ENCODE measurements at places on chromosomes 7 and 10. TPM values are rescaled to one million over a fixed set of nuclear protein-coding genes. Genes with fewer than 3 reads are reported as not detected.

GRCh38 chr7:22997871-22998518 lies 15.9 kb downstream of the HYCC1 start:
- H3K27me3 ChIP-seq = no peaks in the 10 kb centered on the region
- H3K36me3 ChIP-seq = no peaks in the 10 kb centered on the region
- H3K27ac ChIP-seq = peak overlapping the region; percentile 20
- H3K4me1 ChIP-seq = peaks cover 24% of the 10 kb centered on the region

LEP gene
- total RNA-seq = not detected

DNA sequence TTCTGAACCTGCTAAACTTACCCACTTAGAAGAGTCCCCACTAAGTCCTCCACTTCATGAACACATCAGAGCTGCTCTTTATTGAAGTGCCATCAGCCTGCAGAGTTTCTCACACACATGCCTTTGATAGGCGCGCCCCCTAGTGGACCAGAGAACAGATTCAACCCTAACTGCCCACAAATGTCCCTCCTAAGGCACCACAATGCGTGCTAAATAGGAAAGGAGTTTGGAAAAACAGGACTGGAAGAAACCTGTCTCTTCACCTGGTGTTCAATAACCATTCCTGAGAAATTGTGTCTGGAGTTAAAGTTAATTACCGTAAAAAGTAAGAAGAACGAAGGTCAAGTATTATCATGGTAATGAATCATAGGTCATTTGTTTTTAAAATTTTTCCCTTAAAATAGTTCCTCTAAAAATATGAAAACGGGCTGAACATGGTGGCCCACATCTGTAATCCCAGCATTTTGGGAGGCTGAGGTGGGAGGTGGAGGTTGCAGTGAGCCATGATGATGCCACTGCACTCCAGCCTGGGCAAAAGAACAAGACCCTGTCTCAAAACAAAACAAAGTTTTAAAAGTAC lies 249.7 kb downstream of the ELMO1 start:
- no peak overlapping the region for H3K27ac ChIP-seq
- H3K4me3 ChIP-seq = no peak overlapping the region
- H3K27me3 ChIP-seq = no peaks in the 10 kb centered on the region
- no peaks in the 10 kb centered on the region for H3K36me3 ChIP-seq
- peaks cover 6% of the 10 kb centered on the region for H3K4me1 ChIP-seq

CALHM1 gene
- total RNA-seq = not detected

- H3K27me3 ChIP-seq = no peaks in the 10 kb centered on the region
- DNase-seq = no peak
- no peaks in the 10 kb centered on the region for H3K36me3 ChIP-seq
- no peaks in the 10 kb centered on the region for H3K4me1 ChIP-seq
Measured at GRCh38 chr7:2299870-2300512, 14.2 kb downstream of the SNX8 start.

DNA sequence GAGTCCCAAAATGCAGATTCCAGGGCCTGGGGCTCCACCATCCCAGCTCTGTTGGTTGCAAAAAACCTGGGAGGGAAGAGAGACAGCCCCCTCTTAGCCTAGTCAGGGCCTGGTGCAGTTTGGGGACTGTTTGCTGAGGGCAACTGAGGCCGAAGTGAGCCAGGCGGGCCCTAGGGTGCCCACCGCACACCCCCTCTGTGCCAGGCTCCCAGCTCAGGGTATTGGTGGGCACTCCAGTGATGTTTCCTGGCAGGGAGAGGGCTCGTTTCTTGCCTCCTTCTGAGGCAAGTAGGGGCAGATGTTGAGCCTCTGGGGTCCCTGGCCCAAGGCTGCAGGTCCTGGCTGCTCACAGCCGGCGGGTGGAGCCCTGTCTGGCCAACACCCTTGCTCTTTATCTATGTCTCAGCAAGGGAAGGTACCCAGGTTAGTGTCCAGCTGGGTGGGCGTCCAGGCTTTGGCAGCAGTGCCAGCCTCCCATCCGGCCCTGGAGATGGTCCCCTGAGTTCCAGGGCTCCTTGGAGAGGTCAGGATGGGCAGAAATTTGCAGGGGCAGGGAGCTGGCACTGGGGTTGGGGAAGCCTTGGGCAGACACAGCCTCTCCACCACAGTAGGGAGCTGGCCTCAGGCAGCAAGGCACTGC lies 37.8 kb downstream of the KCTD7 start:
- H3K36me3 ChIP-seq = peaks cover 14% of the 10 kb centered on the region
- no peaks in the 10 kb centered on the region for H3K4me1 ChIP-seq
- H3K4me3 ChIP-seq = no peak overlapping the region
- H3K27me3 ChIP-seq = no peaks in the 10 kb centered on the region
- H3K27ac ChIP-seq = no peak overlapping the region

- H3K27ac ChIP-seq = no peak overlapping the region
- H3K4me3 ChIP-seq = no peak overlapping the region
- H3K27me3 ChIP-seq = no peaks in the 10 kb centered on the region
- H3K4me1 ChIP-seq = peaks cover 9% of the 10 kb centered on the region
Measured at GRCh38 chr10:113020838-113021237, 70.8 kb downstream of the TCF7L2 start.

SFTPA1 gene
- total RNA-seq = not detected

CRTAC1 gene
- total RNA-seq = not detected

DNA sequence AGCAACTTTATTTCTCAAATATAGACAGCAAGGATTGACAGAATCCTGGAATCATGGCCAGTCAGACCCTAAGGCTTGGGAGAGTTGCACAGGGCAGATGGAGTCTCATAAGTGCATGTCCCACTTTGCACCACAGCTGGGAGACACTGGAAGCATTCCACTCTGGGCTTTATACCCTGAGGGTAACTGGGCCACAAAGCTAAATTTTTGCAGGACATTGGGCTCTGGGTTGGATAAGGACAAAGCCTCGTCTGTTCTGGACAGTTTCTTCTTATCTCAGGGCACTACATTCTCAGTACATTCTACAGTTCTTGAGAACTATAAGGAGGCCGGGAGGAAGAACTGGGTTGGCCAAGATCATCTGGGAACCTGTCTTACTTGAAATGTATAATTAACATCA lies 158.3 kb upstream of the IGFBP3 start:
- H3K4me1 ChIP-seq = peaks cover 12% of the 10 kb centered on the region
- no peaks in the 10 kb centered on the region for H3K36me3 ChIP-seq
- H3K27ac ChIP-seq = no peak overlapping the region
- DNase-seq = no peak

- no peak overlapping the region for H3K4me3 ChIP-seq
- H3K27ac ChIP-seq = no peak overlapping the region
- H3K4me1 ChIP-seq = no peaks in the 10 kb centered on the region
- DNase-seq = no peak
- no peaks in the 10 kb centered on the region for H3K36me3 ChIP-seq
Measured at GRCh38 chr7:85924062-85924461, 719.6 kb upstream of the GRM3 start.

GRCh38 chr7:116592445-116592844 lies 67.6 kb downstream of the CAV1 start:
- H3K27me3 ChIP-seq = peaks cover 10% of the 10 kb centered on the region
- no peak overlapping the region for H3K4me3 ChIP-seq
- H3K27ac ChIP-seq = no peak overlapping the region
- H3K4me1 ChIP-seq = peaks cover 16% of the 10 kb centered on the region

- H3K4me1 ChIP-seq = peaks cover 6% of the 10 kb centered on the region
- peaks cover 56% of the 10 kb centered on the region for H3K36me3 ChIP-seq
- H3K27ac ChIP-seq = peak overlapping the region; percentile 12
- H3K4me3 ChIP-seq = no peak overlapping the region
- no peak for DNase-seq
Measured at GRCh38 chr10:124975977-124976514, 34.1 kb downstream of the ZRANB1 start.

MALRD1 gene
- total RNA-seq = not detected

PNLIPRP2 gene
- not detected for total RNA-seq

GRCh38 chr10:5461203-5461588 lies 38.2 kb downstream of the CALML5 start:
- H3K36me3 ChIP-seq = peaks cover 59% of the 10 kb centered on the region
- H3K27me3 ChIP-seq = no peaks in the 10 kb centered on the region
- H3K27ac ChIP-seq = no peak overlapping the region
- no peak for DNase-seq
- H3K4me3 ChIP-seq = no peak overlapping the region

DNA sequence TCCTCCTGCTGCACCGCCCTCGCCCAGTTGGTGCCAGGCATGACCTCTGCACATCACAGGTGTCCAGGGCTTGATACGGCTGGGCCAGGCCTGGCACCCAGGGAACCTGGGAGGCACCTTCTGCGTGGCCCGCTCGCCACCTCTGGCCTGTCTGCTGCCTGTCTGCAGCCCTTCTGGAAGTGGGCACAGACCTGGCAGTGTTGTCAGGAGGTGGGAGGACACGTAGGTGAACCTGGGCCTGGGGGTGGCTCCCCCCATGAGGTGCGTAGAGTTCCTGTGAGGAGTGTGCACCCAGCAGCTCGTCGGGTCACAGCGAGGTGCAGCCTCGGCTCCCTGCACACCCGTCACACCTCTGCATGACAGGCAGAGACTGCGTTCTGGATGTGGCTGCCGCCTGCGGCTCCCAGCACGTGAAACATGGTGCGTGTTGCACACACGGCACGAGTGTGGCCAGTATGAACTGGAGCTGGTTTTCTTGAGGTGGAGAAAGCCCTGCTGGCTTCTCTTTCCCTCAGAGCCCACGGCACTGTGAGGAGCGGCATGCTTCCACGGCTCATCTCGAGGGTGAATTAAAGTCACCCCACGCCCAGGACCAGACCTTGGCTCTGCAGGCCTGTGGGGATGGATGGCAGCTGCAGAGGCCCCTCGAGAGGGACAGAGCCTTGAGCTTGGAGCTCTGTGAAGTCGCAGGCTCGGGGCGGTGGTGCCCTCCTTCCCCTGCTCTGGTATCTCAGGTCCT lies 24.8 kb downstream of the INPP5A start:
- no peak overlapping the region for H3K27ac ChIP-seq
- H3K4me3 ChIP-seq = no peak overlapping the region
- H3K36me3 ChIP-seq = peaks cover 9% of the 10 kb centered on the region
- H3K4me1 ChIP-seq = peaks cover 13% of the 10 kb centered on the region

TRIM50 gene
- total RNA-seq = not detected

GPR85 gene
- total RNA-seq = 0.61 TPM

GRCh38 chr10:124012991-124013390 lies 80.4 kb downstream of the CHST15 start:
- H3K27me3 ChIP-seq = no peaks in the 10 kb centered on the region
- peaks cover 52% of the 10 kb centered on the region for H3K36me3 ChIP-seq
- H3K27ac ChIP-seq = no peak overlapping the region
- no peak for DNase-seq
- H3K4me1 ChIP-seq = no peaks in the 10 kb centered on the region

DNA sequence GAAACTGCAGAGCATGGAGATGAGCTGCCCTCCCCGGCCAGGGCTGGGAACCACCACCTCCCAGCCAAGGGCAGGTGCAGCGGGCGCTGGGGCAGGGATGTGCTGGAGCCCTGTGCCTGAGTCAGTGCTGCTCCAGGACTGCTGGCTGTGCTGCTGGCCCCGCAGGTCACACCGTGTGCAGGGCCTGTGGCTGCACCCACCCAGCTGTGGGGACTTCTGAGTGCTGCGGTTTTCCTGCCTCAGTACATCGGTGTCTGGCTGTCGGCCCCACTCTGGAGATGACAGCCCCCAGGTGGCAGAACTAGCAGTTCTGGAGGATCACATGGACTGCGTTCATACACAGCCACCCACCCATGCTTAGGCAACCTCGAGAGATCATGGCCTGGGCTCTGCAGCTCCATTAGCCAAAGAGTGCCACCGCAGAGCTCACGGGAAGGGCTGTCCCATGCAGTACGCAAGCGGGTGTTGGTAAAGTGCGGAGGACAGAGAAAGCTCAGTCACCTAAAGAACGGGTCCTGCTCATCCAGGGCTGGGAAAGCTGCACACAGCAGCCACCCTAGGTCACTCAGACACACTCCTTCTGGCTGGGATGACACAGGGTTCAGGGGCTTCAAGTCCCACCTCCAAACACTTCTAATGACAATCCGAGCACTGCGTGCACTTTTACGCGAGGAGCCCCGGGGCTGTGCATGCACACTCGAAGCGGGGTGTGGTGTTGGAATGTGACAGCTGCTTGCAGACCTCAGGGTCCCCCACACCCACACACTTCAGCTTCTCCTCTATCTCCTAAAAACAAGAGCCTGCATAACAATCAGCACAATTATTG lies 198.1 kb upstream of the PPP2R2D start:
- no peak overlapping the region for H3K27ac ChIP-seq
- H3K27me3 ChIP-seq = no peaks in the 10 kb centered on the region
- no peaks in the 10 kb centered on the region for H3K4me1 ChIP-seq
- H3K36me3 ChIP-seq = peaks cover 7% of the 10 kb centered on the region

ITGA8 gene
- total RNA-seq = not detected

- no peak overlapping the region for H3K27ac ChIP-seq
- H3K27me3 ChIP-seq = no peaks in the 10 kb centered on the region
- DNase-seq = no peak
- H3K4me1 ChIP-seq = no peaks in the 10 kb centered on the region
- H3K36me3 ChIP-seq = no peaks in the 10 kb centered on the region
Measured at GRCh38 chr7:138768241-138768640, 29.6 kb upstream of the TMEM213 start.

ENTPD1 gene
- not detected for total RNA-seq

GRCh38 chr10:119942973-119943372 lies 50.4 kb downstream of the SEC23IP start:
- no peaks in the 10 kb centered on the region for H3K4me1 ChIP-seq
- no peak overlapping the region for H3K27ac ChIP-seq
- DNase-seq = no peak
- peaks cover 70% of the 10 kb centered on the region for H3K36me3 ChIP-seq
- H3K27me3 ChIP-seq = no peaks in the 10 kb centered on the region

DNA sequence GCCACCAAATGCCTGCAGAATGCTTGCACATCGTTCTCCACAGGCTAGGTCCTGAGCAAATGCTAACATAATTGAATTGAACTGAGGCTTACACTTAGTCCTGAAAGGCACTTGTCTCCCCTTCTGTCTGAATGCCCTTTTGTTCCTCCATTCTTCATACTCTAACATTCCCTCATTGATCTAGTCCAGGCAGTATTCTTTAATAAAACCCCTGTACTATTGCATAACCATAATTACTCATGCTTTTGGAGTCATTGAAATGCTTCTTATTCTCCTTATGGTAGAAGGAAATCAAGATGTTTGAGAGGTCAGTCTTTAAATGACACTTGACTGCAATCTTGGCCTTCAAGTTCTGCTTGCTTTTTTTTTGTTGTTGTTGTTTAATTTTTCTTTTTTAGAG lies 7.1 kb downstream of the PI4K2A start:
- peaks cover 28% of the 10 kb centered on the region for H3K4me1 ChIP-seq
- no peak overlapping the region for H3K4me3 ChIP-seq
- peaks cover 60% of the 10 kb centered on the region for H3K36me3 ChIP-seq
- peak; percentile 49 for DNase-seq

RALA gene
- 42.7 TPM for total RNA-seq

TIMM23 gene
- 89.9 TPM for total RNA-seq

DNA sequence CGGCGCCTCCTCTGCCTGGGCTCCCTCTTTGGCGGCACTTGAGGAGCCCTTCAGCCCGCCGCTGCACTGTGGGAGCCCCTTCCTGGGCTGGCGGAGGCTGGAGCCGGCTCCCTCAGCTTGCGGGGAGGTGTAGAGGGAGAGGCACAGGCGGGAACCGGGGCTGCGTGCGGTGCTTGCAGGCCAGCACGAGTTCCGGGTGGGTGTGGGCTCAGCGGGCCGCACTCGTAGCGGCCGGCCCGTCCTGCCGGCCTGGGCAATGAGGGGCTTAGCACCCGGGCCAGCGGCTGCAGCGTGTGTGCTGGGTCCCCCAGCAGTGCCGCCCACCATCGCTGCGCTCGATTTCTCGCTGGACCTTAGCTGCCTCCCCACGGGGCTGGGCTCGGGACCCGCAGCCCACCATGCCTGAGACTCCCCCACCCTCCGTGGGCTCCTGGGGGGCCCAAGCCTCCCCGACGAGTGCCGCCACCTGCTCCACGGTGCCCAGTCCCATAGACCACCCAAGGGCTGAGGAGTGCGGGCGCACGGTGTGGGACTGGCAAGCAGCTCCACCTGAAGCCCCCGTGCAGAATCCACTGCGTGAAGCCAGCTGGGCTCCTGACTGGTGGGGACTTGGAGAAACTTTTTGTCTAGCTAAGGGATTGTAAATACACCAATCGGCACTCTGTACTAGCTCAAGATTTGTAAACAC lies 73.8 kb upstream of the KMT2E start:
- H3K27ac ChIP-seq = no peak overlapping the region
- H3K27me3 ChIP-seq = no peaks in the 10 kb centered on the region

PRKCQ gene
- total RNA-seq = 0.52 TPM

AOC1 gene
- total RNA-seq = 0.23 TPM

Measured in MCF 10A (cell line).